ENCODE measurements at places on chromosomes 5 and 9. TPM values are rescaled to one million over a fixed set of nuclear protein-coding genes. Genes with fewer than 3 reads are reported as not detected.

DNA sequence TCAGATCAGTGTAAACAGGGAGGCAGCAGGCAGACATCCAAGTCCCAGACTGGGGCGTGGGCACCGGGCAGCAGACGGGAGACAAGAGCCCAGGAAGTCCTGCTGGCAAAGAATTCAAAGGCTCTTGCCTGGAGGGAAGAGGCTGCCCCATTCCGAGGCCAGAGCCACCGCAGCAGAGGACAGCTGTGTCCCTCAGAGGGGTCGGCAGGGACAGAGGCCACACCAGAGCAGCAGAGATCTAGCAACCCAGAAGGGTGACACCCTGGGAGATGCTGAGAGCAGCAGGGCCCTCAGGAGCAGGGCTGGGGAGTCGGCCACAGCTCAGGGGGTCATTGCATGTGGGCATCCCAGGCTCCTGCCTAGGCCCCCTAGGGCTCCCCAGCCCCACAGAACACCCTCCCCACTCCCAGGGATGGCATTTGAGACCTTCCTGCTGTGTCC lies 29.1 kb downstream of the ADAMTS2 start:
- no peak for DNase-seq

DNA sequence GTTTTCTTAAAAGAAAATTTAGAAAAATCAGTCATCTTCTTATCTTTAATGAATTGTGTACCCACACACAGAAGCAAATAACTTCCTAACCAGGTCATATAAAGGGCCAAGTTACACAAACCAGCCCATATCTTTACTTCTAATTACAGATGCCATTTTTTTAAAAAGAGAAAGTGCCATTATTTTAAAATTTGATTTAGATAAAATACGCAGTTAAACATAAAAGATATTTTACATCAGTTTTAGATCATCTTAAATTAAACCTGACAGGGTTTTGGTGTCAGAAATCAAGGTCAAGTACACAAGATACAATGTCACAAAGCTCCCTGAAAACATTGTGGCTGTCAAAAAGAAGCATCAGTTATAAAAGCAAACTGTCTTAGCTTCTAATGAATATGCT lies 129.4 kb downstream of the GNA14 start:
- DNase-seq: no peak

The PDE8B gene
- 0.54 TPM for total RNA-seq

- DNase-seq: no peak
These were observed 37.4 kb upstream of the TNFAIP8 start for GRCh38 chr5:119318256-119318894.

DNA sequence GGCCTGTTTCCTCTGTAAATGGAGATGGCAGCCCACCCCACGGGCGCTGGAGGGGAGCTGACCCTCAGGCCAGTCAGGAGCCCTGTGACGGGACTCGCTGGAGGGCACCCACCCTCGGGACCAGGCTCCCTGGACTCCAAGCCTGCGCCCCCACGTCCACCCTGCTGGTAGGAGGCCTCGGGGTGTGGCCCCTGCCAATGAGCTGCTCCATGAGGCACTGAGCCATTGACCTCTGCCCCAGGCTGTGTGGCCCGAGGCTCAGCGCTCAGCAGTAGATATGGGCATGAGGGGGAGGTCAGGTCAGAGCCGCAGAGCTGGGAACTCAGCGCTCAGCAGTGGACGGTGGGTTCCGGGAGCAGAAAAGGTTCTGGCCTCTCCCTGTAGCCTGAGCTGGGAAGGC lies 52.3 kb upstream of the EGFL7 start:
- no peak for DNase-seq

DNA sequence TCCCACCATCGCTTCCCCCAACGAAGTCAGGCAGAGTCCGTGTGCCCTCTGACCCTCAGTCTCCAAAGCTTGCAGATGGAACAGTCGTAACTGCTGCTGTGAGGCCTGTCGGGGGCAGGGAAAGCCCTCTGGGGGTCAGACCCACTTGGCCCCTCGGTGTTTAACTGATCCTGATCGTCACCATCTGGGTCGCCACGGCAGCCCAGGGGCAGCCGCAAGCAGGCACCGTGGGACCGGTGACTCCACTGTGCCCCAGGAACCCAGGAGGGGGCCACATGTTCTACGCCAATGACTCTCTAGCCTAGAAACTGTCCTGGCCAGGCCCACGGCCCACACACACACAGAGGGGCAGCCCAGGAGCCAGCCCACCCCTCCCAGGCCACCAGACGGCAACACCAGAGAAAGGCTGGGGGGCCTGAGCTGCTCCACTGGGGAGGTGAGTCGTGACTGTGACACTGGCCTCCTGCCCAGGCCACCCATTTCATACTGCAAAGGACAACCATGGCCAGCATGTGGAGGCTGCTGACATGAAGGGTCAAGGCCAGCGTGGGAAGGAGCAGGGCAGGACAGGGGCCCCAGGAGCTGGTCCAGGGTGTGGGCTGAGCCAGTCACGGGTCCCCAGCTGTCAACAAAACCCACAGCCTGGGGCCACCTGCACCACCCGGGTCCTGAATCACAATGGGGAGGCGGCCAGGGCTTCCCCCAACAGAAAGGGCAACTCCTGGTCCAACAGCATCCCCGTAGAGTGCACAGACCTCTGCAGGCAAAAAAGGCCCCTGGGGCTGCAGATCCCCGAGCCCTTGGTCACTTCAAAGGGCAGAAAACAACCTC lies 20.8 kb downstream of the VAV2 start:
- no peak for DNase-seq

DNA sequence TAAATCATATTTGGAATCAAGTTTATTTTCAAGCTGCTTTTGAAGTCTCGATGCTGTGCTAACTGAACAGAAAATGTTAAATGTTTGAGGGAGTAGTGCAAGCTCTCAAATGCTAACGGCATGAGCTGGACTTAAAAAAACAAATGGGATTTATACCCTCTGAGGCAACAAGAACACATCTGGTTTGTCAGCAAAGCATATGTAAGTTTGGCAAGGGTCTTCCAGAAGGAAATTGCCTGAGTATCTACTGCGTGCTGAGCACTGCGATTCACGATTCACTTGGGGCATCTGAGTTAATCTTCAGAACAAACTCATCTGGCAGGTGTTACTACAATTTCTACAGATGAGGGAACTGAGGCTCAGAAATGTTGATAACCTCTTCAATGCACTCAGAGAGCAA lies 98.4 kb upstream of the C9orf72 start:
- DNase-seq: no peak

DNA sequence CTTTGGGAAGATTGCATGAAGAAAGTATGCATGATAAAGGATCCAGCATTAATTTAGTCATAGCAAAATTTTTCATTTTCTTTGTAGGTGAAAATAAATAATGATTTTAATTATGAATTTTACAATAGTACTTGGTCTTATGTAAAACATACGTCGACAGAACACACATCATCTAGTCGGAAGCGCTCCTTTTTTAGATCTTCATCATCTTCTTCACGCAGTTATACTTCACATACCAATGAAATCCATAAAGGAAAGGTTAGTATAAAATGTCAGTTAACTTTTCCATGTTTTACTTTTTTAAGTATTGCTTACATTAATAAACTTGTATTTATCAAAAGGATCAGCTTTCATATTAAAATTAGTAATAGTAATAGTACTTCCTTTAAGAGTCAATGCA lies 35.8 kb downstream of the C7 start:
- DNase-seq: no peak

- DNase-seq: no peak
These were observed 145.9 kb downstream of the DROSHA start for GRCh38 chr5:31385774-31386537.

DNA sequence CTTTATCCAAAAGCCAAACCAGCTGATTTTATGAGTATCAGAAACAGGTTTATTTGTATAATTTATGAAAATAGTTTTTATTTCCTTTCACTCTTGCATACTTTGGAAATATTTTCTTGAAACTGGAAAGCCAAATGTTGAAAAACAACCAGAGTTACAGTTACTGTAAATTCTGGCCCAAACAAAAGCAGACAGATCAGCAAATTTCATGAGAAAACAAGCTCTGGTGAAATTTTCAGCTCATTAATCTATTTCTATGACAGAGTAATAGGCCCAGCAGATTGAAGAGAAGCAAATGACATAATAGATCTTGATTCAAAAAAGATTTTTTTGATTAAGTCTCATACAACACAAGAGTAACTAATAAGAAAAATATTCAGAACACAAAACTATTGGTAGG lies 182.7 kb downstream of the ENC1 start:
- DNase-seq: no peak

The TMEM171 gene
- 1.7 TPM for total RNA-seq

DNA sequence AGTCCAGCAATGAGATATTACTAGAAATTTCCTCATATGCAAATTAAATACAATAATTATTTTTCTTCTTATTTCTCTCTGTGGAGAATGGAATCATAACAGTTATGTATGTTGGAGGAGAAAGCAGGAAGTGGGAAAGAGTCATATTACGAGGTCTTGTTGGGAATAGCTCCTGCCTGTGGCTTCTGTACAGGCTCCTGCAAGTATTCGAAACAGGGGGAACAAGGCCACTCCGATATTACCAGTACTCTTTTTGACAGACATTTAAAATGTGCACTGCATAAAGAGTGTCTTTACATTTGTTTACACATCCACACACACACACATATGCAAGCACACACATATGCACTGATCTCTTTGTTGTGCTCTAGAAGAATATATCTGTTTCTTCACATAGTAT lies 812.0 kb upstream of the ZNF608 start:
- no peak for DNase-seq

DNA sequence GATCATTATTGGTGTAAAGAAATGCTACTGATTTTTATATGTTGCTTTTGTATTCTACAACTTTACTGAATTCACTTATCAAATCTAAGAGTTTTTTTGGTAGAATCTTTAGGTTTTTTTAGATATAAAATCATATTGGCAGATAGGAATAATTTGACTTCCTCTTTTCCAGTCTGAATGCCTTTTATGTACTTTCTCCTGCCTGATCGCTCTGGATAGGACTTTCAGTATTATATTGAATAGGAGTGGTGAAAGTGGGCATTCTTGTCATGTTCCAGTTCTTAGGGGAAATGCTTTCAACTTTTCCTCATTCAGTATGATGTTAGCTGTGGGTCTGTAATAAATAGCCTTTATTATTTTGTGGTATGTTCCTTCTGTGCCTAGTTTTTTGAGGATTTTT lies 8.3 kb downstream of the AHRR start:
- no peak for DNase-seq
